ENCODE measurements at places on chromosomes 5 and 9. TPM values are rescaled to one million over a fixed set of nuclear protein-coding genes. Genes with fewer than 3 reads are reported as not detected.

- H3K27ac ChIP-seq = no peak overlapping the region
Measured at GRCh38 chr9:134463280-134463679, 137.0 kb downstream of the RXRA start.

The C1QTNF3 gene
- total RNA-seq = 6.2 TPM

- peak; percentile 16 for DNase-seq
- peak overlapping the region; percentile 84 for H3K27ac ChIP-seq
- H3K4me3 ChIP-seq = peak overlapping the region; percentile 84
Measured at GRCh38 chr5:10355071-10355889, 1.8 kb downstream of the MARCHF6 start.

GRCh38 chr5:72293495-72294055 is 26.5 kb downstream of the MRPS27 start:
- H3K27me3 ChIP-seq = no peaks in the 10 kb centered on the region
- no peak for DNase-seq
- no peak overlapping the region for H3K27ac ChIP-seq

DNA sequence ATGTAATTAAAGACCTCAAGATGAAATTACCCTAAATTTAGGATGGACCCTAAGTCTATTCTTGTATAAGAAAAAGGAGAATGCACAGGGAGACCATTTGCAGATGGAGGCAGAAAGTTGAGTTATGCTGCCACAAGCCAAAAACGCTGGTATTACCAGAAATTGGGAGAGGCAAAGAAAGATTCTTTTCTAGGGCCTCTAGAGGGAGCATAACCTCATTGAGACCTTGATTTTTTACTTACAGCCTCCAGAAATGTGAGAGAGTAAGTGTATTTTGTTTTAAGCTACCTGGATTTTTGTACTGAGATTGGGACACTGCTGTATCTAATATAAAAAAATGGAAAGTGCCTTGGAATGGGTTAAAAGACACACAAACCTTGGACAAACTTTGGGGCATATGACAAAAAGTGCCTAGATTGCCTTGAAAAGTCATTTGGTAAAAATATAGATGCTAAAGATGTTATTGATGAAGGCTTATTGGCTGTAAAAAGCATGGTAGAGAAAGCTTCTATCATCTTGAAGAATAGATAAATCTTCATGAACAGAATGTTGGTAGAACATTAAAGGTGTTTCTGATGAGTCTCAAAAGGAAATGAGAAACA is 174.7 kb upstream of the PRDM9 start:
- H3K4me1 ChIP-seq = no peaks in the 10 kb centered on the region
- H3K27ac ChIP-seq = no peak overlapping the region
- H3K27me3 ChIP-seq = no peaks in the 10 kb centered on the region
- H3K4me3 ChIP-seq = no peak overlapping the region
- no peaks in the 10 kb centered on the region for H3K36me3 ChIP-seq
- no peak for DNase-seq

- no peaks in the 10 kb centered on the region for H3K36me3 ChIP-seq
- H3K4me1 ChIP-seq = no peaks in the 10 kb centered on the region
- H3K27me3 ChIP-seq = no peaks in the 10 kb centered on the region
- no peak for DNase-seq
Measured at GRCh38 chr5:72122602-72123001, 15.3 kb downstream of the MAP1B start.

DNA sequence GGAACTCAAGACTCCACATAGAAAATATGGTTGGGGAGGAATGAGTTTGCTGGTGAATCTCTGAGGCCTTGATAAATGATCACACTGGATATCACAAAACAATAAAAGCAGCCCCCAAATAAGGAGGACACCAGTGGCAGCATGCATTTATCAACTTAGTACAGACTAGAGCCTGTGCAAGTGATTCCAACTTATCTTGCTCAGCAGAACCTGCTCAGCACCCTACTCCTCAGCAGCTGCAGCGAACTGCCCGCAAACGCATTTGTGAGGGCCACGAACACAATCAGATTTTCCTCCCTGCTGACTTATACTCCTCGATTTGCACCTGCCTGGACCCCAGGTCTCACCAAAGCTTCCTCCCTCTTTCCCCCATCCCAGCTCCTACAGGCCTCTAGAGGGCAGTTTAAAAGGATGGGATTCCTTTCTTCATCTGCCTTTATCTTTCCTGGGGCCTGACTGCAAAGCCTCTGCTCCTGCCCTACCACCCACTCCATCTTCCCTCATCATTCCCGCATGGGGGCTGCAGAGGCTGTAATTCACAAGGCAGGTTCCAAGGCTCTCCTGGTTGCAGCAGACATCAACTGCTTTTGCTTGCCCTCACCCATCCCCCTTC is 41.2 kb downstream of the ANKS6 start:
- H3K4me3 ChIP-seq = no peak overlapping the region
- H3K4me1 ChIP-seq = no peaks in the 10 kb centered on the region
- no peak overlapping the region for H3K27ac ChIP-seq
- no peaks in the 10 kb centered on the region for H3K27me3 ChIP-seq

The HTR4 gene
- total RNA-seq = not detected

GRCh38 chr5:11139217-11139865 is 378.3 kb upstream of the DAP start:
- no peaks in the 10 kb centered on the region for H3K27me3 ChIP-seq
- DNase-seq = no peak
- H3K4me1 ChIP-seq = no peaks in the 10 kb centered on the region
- no peaks in the 10 kb centered on the region for H3K36me3 ChIP-seq
- no peak overlapping the region for H3K4me3 ChIP-seq

The INSL4 gene
- total RNA-seq = not detected

The RORB gene
- not detected for total RNA-seq

GRCh38 chr5:25604681-25605080 is 959.9 kb upstream of the CDH10 start:
- no peaks in the 10 kb centered on the region for H3K36me3 ChIP-seq
- H3K27me3 ChIP-seq = no peaks in the 10 kb centered on the region

- H3K27ac ChIP-seq = no peak overlapping the region
- no peaks in the 10 kb centered on the region for H3K27me3 ChIP-seq
- no peaks in the 10 kb centered on the region for H3K36me3 ChIP-seq
Measured at GRCh38 chr9:73684601-73685000, 532.9 kb downstream of the ANXA1 start.

DNA sequence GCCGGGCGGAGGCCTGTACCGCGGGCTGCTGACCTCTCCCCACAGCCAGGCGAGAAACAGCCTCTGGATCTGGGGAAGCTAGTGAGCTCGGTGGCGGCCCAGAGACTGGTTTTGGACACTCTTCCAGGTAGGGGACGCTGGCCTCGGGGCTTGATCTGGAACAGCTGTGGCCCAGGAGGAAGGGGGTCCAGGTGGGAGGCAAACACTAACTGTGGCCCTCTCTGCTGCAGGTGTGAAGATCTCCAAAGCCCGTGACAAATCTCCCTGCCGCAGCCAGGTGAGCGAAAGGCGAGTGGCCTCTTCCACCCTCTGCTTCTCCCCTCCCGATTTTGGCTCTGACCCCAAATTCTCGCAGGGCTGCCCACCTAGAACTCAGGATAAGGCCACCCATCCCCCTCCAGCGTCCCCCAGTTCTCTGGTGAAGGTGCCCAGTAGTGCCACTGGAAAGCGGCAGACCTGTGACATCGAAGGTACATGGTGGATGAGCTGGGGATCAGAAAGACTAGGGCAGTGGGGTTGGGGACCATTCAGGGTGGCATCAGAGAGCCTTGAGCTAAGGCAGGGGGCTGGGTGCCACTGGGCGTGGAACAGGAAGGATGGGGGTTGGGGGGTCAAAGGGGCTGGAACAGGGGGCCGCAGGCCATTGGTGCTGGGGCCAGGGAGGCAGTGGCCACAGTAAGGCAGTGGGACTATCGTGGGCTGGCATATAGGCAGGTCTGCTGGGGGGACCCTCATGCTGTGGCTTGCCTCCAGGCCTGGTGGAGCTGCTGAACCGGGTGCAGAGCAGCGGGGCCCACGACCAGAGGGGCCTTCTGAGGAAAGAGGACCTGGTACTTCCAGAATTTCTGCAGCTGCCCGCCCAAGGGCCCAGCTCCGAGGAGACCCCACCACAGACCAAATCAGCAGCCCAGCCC is 12.9 kb upstream of the SLC34A1 start:
- peak overlapping the region; percentile 76 for H3K27ac ChIP-seq
- H3K27me3 ChIP-seq = no peaks in the 10 kb centered on the region
- peaks cover 56% of the 10 kb centered on the region for H3K36me3 ChIP-seq
- H3K4me3 ChIP-seq = peak overlapping the region; percentile 43
- no peak for DNase-seq
- H3K4me1 ChIP-seq = peaks cover 36% of the 10 kb centered on the region

The SV2C gene
- total RNA-seq = not detected

DNA sequence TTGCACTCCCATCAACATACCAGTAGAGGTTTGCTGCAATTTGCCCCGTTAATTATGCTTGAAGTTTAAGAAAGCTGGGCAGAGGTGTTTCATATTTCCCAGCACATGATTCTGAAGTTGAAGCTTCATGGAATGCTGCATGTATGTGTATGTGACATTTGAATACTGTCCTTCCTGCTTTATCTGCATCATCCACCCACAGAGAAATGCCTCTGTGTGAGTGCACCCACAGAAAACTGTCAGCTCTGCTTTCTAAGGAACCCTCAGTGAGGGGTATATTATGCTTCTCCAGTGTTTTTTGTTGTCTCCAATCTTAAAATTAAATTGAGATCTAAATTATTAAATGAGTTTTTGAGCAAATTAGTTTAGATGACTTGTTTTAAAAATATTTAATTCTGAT is 358.1 kb upstream of the PIK3R1 start:
- no peaks in the 10 kb centered on the region for H3K27me3 ChIP-seq
- H3K4me1 ChIP-seq = no peaks in the 10 kb centered on the region
- no peak overlapping the region for H3K4me3 ChIP-seq
- no peak for DNase-seq

- no peaks in the 10 kb centered on the region for H3K4me1 ChIP-seq
- H3K27me3 ChIP-seq = no peaks in the 10 kb centered on the region
- H3K36me3 ChIP-seq = peaks cover 9% of the 10 kb centered on the region
- no peak overlapping the region for H3K4me3 ChIP-seq
- H3K27ac ChIP-seq = no peak overlapping the region
Measured at GRCh38 chr5:108360280-108360679, 21.6 kb downstream of the FBXL17 start.

- H3K27me3 ChIP-seq = no peaks in the 10 kb centered on the region
- DNase-seq = no peak
- no peaks in the 10 kb centered on the region for H3K36me3 ChIP-seq
- H3K4me1 ChIP-seq = no peaks in the 10 kb centered on the region
- no peak overlapping the region for H3K4me3 ChIP-seq
Measured at GRCh38 chr9:16246785-16247184, 623.7 kb downstream of the BNC2 start.

All from naive thymus-derived CD4-positive, alpha-beta T cell (primary cell).